Cerebellum (tissue), 4 donors: ENCODE measurements at places on chromosomes 2 and 18.
A peak's percentile ranks its signal among the peaks of the same experiment; 100 is the strongest.

DNA sequence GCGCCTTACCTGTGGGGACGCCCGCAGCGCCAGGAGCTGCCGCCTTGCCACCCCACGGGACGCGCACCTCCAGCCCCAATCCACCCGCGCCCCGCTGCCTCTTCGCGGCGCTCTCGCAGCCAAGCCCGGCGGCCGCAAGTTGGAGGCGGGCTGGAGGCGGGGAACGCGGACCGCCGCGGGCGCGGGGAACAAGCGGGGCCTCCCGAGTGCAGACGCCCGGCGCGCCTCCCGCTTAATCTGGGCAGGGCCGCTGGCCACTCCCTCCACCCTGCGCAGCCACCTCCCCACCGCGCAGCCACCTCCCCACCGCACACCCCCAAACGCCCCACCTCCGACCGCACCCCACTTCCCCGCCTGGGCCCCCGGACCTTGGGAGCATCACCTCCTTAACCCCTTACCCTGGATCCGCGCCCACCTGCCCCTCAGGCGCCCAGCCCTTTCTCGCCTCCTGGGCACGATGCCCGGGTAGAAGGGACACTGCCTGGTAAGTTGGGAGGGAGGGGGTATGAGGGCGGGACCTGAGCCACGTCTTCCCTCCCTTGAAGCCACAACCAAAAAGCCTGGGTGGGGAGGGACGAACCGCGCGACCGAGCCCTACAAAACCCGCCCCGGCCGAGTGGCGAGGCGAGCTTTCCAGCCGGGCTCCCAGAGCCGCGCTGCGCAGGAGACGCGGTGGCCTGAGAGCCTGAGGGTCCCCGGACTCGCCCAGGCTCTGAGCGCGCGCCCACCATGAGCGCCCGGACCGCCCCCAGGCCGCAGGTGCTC lies at the start of the genes COL4A3 and COL4A4:
COL4A3 (plus strand) TSS at position 627 of the 765 bp plus-strand sequence; CDS start at position 730, 103 bp downstream.
COL4A4 (minus strand) TSS at position 208 of the 765 bp plus-strand sequence. CDS start 16,722 bp downstream, outside the sequence.
- no peak for DNase-seq

- no peak for DNase-seq
Observed at GRCh38 chr2:225569995-225570394, 170.5 kb downstream of the NYAP2 start.

GRCh38 chr2:179428649-179429048 lies 164.0 kb upstream of the SESTD1 start:
- DNase-seq, result peak; percentile 13

GRCh38 chr2:99468155-99468554 lies 21.7 kb downstream of the REV1 start:
- no peak for DNase-seq

GRCh38 chr2:102044235-102044896 lies 52.6 kb downstream of the IL1R2 start:
- DNase-seq, result no peak

DNA sequence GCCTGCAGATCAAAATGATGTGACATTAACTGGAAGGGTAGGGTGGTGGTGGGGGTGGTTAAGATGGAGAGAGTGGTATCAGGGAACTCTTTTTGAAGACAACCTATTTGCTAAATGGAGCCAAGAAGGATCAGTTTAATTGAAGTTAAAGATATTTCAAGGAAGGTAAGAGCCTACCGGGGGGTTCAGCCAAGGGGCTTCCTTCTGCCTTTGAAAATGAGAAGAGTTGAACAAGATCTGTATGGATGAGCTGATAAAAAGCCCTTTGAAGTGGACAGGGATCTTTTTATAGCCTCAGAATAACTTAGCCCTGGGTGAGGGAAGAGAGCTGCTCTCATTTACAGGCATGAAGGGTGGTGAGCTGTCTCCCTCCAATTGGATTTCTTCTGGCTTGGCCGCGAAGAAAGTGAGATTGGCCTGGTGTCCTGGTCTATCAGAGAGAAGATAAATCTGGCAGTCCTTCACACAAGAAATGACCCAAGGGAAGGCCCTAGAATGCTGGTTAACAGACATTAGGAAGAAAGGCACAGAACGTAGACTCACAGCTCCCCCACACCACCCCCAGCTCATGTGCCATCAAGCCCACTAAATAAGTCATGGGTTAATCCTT lies 439.8 kb downstream of the TNS1 start:
- DNase-seq, result no peak

DNA sequence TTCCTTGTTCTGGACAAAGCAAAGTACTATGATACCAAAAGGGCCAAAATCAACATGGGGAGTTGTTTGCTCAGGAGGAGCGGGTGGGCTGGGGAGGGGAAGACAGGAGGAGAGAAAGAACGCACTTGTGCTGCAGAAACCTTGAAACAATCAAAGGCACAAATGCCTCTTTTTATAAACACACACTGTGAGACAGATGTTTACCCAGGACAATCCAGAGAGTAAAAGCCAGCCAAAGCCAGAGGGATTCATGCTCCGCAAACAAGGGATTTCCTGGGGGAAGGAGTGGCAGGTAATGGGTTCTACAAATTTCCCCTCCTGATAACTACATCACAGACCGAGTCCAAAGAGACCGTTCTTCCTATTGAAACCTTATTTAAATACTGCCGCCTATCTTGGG lies 323.5 kb upstream of the SKOR2 start:
- DNase-seq, result no peak
